ENCODE measurements at places on chromosomes 13 and 19.

GRCh38 chr19:28018499-28018898 is 1194.5 kb downstream of the UQCRFS1 start:
- DNase-seq, result no peak

DNA sequence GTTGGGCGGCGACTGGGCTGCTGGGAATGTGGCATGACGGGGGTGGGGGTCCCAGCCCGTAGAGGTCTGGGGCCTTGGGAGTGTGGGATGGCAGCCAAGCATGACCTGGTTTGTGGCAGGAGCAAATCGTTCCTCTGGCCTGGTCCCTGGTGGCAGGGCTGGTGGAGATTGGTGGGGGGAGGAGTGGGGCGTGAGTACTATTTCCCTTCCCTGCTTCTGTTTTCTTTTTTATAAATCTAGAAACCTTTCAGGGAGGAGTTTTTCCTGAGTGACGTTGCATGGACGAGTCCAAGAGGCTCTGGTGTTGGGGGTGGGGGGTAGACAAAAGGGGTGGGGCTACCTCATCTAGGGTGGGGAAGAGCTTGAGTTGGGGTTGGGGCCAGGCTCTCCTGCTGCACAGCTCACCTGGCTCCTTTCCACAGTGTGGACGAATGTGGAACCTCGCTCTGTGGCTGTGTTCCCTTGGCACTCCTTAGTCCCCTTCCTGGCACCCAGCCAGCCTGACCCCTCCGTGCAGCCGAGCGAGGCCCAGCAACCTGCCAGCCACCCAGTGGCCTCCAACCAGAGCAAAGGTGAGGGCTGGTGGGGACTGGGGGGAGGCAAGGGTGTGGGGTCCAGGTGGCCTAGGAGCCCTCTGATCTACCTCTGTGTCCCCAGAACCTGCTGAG is 15.4 kb upstream of the PRR19 start:
- DNase-seq, result no peak

- DNase-seq, result no peak
Measured at GRCh38 chr13:50198508-50198907, 183.3 kb downstream of the KCNRG start.

GRCh38 chr13:75789451-75790197 is 153.5 kb downstream of the LMO7 start:
- DNase-seq, result no peak

DNA sequence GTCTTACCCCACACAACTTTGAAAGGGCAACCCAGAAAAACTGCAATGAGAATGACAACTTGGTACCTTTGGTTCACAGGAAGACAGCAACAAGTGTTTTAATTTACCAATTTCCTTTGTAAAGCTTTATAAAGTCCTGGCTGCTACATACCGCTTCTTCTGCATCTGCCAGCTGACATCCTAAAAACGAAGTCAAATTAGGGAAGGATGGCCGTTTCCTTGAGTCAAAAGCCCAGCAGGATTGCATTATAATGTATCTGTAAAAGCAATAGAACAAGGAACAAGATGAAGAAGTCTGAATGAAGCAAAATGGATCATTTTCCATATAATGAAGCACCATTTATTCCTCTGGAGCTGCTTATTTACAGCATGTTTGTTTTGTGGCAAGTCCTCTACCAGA is 25.8 kb upstream of the URAD start:
- no peak for DNase-seq

DNA sequence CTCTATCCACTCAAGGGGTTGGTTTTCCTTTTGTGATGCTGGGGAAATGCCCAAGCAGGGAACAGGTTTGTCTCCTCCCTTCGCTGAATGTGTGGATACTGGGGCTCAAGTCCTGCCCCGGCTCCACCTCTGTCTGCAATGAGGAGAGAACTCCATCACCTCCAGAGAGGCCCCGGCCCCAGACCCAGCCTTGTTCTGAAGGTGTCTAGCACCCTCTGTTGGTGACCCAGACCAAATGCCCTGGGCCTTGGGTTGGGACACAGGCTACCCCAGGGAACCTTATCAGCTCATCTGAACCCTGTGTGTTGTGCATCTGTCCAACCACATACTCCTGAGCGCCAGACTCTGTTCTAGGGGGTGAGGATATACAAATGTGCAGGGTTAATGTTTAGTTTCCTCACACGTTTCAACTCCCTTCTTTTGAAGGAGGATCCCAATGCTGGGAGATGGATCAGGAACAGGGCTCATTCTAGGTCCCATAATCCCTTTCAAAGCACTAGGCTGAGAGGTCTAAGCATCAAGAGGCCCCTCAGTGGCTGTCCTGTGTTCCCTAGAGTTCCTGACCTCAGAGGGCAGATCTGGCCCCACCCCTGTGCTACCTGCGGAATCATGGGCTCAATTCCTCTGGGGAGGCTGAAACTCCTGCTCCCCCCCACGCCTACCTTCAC is 112.5 kb upstream of the SLC7A1 start:
- DNase-seq, result peak; percentile 16

DNA sequence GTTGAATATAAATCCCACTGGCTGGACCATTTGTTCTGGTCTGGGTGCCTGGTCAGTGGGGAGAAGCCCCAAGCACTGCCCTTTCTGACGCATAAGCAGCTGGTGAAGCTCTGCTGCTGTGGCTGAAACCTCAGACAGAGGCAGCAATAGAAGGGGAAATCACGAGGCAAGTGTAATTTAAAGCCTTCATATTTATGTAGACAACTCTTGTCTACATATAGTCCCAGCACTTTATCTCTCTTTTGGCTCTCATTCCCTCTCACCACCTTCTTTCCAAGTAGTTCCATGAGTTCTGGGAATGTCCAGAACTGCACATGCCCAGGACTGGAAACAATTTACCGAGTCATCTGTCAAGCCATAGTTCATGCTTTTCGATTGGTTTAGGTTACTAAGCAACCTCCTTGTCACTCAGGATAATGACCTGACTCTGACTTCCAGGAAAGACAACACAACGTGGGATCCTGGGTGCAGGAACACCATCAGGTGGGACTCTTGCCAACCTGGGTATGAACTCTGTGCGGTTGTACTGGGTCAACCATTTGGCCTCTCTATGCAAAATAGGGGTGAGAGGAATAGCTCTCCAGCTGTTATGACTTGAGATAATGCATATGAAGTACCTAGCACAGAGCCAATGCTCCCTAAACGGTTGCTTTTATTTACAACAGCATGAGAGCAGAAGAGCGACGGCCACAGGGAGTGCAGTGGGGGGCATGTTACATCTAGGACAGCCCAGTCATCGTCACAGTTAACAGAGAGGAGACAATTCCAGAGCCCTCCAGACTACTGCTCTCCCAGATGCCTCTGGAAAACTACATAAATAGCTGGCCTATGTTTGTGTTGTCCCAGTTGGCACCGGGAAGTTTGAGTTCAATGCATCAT is 321.9 kb downstream of the FOXO1 start:
- DNase-seq, result no peak

DNA sequence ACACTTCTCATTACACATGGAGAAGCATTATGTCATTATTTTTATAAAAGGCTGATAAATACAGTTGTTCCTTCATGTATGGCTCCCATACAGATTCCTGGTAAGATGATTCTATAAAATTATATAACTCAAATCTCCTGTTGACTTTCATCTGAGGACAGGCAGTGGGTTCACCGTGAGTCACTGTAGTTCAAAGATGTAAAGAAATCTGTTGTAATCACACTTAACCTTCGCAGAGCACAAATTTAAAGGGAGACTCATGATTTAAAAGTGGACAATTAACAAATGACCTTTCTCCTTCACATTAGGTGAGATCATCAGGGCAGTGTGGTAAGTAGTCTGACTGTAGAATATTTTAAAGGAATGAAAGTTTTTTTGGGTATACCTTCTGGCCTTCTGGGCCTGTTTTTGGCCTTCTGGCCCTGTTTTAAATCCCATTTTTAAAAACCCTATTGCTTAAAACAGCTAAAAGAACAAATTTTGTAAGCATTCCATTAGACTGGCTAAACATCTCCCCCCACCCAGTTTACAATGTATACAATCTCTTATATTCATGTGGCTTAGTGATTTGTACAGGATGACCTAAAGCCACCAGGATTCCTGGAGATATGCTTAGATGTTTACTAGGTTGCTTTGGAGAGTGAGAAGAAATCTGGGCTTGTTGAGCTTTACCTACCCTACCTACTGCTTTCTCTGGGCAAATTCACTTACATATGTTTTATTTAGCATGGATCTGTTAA is 171.2 kb downstream of the ITGBL1 start:
- no peak for DNase-seq

- no peak for DNase-seq
Measured at GRCh38 chr19:2633693-2634075, 68.8 kb downstream of the GNG7 start.

GRCh38 chr13:25943658-25944057 is 108.2 kb downstream of the SHISA2 start:
- no peak for DNase-seq

DNA sequence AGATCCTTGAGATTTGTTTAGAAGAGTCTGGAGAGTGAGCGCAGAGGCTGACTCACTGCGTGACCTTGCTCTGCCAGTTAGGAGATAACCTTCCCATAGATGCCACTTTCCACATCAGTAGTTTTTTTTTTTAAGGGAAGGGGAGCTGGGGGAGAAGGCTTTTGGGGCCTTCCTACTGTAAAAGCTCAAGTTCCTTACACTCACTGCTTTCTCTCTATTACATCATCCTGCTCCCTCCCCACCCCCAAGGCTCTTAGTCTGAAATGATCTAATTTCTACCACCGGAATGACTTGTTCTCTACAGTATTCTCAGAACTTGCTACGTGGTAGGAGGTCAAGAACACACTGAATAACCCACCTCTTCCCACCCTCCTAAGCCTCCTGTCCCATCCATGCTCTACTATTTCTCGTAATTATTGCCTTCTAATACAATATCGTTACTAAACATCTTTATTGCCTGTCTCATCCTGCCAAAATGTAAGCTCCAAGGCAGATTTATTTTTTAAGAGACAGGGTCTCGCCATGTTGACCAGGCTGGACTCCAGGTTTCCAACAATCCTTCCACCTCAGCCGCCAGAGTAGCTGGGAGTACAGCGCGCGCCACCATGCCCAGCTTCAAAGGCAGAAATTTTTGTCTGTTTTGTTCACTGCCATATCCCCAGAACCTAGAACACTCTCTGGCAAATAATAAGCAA is 1.2 kb downstream of the LONP1 start:
- peak; percentile 30 for DNase-seq

DNA sequence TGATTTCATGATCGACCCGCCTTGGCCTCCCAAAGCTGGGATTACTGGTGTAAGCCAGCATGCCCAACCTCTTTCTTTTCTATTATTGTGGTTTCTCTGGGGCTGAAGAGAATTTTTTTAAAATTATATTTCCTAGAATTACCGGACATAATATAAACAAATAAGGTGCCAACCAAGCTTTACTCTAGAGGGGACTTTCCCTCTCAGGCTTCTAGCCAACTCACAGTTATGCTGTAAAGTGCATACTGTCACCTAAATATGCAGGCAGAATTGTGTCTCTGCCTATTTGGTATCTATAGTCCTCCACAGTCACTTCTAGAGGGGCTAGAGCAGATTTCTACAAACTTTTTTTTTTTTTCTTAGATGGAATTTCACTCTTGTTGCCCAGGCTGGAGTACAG is 41.6 kb upstream of the ZNF681 start:
- DNase-seq, result no peak

DNA sequence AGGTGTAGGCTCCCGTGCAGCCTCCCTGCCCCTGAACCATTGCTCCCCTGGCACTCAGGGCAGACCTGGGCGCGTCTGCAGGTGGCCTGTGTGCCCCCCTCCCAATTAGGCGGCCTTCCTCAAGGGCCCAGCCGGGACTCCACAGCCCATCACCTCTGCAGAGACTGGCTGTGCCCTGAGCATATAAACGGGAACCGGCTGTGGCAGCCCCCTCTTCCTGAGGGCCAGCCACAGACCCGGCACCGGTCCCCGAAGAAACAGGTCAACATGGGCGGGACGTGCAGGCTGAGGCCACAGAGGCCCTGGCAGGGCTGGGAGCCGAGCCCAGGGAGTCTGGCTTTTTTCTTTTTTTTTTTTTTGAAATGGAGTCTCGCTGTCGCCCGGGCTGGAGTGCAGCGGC is 12.0 kb downstream of the PIAS4 start:
- no peak for DNase-seq

DNA sequence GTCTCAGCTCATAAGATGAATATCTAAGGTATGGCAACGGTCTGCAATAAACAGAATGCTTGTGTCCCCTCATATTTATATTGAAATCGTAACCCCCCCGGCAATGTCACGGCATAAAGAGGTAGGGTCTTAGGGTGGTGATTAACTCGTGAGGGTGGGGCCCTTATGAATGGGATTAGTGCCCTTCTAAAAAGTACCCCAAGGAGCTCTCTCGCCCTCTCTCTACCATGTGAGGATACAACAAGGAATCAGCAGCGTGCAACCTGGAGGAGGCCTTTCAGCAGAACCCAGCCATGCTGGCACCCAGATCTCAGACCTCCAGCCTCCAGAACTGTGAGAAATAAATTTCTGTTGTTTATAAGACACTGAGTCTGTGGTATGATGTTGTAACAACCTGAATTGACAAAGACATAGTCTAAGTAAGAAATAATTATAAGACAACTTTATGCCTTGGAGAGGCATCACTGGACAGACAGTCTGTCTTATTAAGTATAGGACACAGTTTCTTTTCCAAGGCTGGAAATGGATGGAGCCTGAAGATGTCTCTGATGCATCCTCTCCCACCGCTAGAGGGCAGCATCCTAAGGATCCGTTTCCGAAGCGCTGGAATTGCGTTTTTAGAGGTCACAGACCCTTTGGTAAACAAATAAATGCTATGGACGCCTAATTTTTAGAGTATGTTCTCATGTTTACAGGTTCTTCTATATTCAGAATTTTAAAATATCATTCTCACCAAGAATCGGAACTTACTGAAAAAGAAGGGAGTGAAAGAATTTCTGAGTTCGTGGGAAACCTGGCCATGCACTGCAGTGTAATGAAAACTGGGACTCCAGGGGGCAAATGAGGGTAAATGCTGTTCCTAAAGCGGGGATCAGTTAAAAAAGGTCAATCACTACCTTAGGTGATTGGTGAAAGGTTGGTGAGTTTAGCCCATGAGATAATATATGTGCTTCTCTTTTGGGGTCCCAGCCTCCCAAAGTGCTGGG is 13.3 kb upstream of the LEUTX start:
- DNase-seq, result peak; percentile 3

DNA sequence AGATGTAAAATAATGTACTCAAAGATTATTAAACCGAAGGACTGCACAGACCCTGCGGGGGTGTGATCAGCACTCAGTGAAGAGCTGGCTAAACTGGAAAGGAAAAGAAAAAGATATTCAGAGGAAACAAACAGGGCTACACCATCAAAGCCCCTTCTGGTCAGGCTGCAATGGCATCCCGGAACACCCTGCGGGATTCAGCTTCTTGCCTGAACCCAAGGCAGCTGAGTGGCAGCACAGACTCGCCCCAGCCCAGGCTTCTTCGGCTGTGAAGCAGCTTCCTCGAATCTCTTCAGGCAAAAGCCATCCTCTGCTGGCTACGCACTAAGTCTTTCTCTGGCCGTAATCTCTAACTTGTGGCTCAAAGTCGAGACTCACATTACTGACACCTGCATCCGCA is 220.9 kb downstream of the TEX29 start:
- no peak for DNase-seq

GRCh38 chr13:76455960-76456359 is 430.2 kb downstream of the KCTD12 start:
- peak; percentile 13 for DNase-seq

- no peak for DNase-seq
Measured at GRCh38 chr19:42764836-42765235, 642 bp downstream of the PSG8 start.

Measured in retinal pigment epithelial cell (primary cell).